ENCODE measurements at places on chromosomes 4 and X.

GRCh38 chr4:151418385-151418784, 9.4 kb downstream of the FHIP1A start:
- DNase-seq = no peak

GRCh38 chr4:2067446-2068197, 8.5 kb downstream of the NAT8L start:
- DNase-seq = no peak

GRCh38 chr4:44965435-44966095, 239.2 kb upstream of the GNPDA2 start:
- no peak for DNase-seq

- DNase-seq = no peak
Measured at GRCh38 chr4:11393551-11393950, 35.1 kb downstream of the HS3ST1 start.

GRCh38 chrX:77779695-77780094, 6.3 kb downstream of the ATRX start:
- DNase-seq = no peak

Measured in activated T-cell treated with anti-CD3 and anti-CD28 coated beads for 4 hours (primary cell).